Stimulated activated CD4-positive, alpha-beta T cell treated with anti-CD3 and anti-CD28 coated beads, Interleukin-4, amount 100 ng/mL, for 1 hour (primary cell): ENCODE measurements at places on chromosomes 5 and 9.

GRCh38 chr9:95667789-95668188, 151.0 kb upstream of the PTCH1 start:
- no peak for DNase-seq

DNA sequence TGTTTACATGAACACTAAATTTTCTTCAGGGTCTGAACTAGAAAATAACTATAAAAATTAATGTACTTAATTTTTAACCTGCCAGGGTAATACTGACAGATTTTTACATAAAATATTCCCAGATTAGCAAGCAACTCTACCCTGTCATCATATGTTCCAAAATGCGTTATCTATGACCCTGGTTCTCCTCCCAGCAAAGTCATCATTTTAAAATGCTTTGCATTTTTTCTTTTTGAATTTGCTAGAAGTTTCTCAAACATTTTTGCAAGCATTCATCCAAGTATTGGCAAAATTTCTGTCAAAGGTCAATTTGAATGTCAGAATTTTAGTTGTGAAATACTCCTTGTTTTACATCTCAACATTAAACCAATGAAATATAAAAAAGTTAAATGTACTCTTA, 144.5 kb upstream of the FTMT start:
- DNase-seq = no peak

DNA sequence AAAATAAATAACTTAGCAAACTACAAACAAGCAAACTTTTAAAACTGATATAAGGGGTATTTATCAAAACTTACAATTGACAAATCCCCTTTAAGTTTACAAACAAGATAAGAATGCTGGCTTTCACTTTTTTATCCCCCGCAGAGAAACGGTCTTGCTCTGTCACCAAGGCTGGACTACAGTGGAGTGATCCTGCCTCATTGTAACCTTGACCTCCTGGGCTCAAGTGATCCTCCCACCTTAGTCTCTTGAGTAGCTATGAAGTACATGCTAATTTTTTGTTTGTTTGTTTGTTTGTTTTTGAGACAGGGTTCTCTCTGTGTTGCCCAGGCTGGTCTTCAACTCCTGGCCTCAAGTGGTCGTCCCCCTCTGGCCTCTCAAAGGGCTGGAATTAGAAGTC, 9.0 kb upstream of the NIPSNAP3A start:
- DNase-seq = no peak

- no peak for DNase-seq
Measured at GRCh38 chr5:90279091-90279490, 130.5 kb downstream of the CETN3 start.

DNA sequence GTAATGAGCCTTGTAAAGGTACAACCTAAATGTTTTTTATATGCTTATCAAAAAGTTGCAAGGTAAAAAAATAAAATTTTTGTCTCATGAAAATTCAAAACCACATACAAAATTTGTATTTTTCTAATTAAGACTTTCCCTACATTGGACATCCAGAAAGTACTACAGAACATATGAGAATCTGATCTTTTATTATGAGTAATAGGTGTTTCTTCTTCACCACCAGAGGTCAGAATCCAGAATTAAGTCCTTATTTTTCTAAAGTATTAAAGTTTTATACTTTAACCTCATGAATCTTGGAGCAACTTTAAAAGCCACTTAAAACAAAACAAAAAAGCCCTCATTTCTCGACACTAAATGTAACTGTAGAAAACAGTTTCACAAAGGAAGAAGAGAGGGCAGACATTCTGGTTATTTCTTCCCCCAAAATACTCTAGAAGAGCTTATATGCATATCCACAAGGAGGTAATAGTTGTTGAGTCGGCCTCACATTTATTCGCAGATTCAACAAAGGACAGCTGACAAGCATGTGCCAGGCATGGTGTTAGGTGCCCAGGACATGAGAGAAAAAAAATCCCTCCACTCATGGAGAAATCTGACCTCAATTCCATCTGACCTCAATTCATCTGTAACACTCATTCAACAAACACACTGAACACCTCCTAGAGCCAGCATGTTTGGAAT, 69.3 kb downstream of the MLLT3 start:
- no peak for DNase-seq
